ENCODE measurements at places on chromosomes 11 and 22.

- DNase-seq = no peak
Measured at GRCh38 chr22:50396751-50397370, 53.7 kb downstream of the PPP6R2 start.

- DNase-seq = no peak
Measured at GRCh38 chr11:13868710-13869397, 93.7 kb upstream of the SPON1 start.

GRCh38 chr22:39231197-39231950, 13.4 kb downstream of the PDGFB start:
- DNase-seq = no peak

DNA sequence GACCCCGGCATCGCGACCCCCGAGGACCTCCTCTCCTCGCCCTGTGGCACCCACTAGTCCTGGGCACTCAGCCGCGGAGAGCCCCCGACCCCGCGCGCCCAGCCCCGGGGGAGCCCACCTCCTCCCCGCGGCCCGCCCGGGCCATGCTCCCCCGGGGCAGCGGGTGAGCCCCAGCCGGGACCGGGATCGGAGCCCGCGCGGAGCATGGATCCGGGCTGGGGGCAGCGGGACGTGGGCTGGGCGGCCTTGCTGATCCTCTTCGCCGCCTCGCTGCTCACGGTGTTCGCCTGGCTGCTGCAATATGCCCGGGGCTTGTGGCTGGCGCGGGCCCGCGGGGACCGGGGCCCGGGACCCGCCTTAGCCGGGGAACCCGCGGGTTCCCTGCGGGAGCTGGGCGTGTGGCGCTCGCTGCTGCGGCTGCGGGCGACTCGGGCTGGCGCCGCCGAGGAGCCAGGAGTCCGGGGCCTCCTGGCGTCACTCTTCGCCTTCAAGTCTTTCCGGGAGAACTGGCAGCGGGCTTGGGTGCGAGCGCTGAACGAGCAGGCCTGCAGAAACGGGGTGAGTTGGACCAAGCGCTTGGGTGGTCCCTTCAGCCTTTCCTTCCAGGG, 498 bp downstream of the C2CD2L start:
- DNase-seq = no peak

DNA sequence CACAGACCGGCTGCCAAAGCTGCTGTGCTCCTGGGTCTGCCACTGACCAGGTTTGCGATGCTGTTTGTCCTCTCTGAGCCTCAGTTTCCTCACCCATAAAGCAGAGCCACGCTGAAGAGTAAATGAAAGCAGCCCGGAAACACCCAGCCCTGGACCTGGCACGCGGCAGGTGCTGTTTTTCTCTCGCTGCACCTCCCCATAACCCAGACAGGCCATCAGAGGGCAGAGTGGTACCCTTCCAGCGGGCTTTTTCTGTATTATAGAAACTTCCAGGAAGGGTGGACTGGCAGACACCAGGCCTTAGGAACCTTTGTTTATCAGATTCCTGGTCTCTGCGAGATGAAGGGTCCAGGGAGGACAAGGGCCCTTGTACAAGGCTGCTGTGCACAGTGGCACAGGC, 17.9 kb upstream of the FGF19 start:
- no peak for DNase-seq

DNA sequence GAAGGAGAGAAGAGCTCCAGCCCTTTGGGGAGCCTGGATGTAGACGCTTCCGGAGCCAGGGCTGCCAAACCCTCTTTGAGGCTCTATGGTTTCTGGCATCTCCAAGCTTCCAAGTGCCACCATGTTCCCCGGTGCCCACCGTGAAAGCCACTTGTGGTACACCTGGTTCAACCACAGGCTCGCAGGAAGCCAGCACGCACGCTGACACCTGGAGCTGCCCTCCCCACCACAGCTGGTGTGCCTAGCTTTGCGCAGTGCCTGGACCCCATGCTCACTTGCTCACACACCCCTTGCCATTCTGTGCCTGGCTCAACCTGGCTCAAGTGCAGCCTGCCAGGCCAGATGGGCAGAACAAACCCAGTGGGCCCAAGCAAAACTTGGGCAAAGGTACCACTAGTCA, 831.4 kb downstream of the DLG2 start:
- DNase-seq = no peak

DNA sequence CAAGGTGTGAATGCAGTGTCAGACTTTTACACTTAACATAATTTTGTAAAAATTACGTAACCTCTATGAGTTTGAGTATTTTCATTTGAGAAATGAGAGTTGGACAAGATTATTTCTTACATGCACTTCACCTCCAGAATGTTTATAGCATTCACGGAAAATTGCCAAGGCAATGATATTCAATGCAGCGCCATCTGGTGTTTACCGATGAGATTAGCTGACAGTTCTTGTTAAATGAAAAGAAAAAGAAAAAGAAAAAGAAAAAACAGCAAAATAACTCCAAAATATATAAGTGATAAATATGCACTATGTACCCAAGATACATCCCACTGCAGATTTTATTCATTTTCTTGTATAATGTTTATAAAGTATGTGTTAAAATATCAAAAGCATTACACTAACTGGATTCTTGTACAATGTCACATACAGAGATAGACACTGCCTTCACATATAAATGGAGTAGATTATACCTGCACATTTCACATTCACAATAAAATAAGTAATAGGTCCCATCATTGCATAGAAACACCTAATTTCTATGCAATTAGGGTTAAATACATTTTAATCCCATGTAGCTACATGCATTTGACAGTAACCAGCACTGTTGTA, 976.3 kb upstream of the FAT3 start:
- no peak for DNase-seq

GRCh38 chr11:126061707-126062678, 673 bp downstream of the CDON start:
- DNase-seq = peak; percentile 3

DNA sequence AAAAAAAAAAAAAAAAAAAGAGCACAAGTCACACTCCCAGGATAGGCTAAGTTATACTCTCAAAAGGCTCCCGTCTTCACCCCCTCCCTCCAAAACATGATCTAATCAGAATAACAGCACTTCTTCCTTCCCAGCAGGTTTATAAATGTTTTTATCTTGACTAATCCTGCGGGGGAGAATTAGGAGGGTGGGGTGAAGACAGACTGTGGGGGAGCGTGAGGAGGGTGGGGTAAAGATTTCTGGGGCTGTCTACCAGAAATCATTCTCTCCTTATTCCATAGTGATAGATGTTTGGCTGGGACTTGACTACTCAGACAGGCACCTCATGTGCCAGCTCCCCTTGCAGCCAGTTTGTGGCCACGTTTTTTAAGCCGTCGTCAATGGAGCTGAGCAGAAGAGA, 17.0 kb downstream of the KCNE3 start:
- DNase-seq = no peak

DNA sequence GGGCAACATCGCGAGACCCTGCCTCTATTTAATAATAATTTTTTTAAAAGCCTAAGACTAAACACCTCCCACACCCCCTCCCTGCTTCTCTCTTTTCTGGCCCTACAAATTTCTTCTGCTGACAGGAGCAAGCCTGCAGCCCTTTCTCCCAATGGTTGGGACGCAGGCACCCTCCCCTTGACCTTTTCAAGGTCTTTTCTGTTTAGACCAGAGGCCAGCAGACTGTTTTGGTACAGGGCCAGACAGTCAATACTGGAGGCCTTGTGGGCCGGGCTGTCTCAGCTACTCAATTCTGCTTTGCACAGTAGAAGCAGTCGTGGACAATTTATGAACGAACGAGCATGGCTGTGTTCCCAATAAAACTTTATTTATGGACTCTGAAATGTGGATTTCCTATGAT, 92.3 kb downstream of the SCN3B start:
- no peak for DNase-seq

DNA sequence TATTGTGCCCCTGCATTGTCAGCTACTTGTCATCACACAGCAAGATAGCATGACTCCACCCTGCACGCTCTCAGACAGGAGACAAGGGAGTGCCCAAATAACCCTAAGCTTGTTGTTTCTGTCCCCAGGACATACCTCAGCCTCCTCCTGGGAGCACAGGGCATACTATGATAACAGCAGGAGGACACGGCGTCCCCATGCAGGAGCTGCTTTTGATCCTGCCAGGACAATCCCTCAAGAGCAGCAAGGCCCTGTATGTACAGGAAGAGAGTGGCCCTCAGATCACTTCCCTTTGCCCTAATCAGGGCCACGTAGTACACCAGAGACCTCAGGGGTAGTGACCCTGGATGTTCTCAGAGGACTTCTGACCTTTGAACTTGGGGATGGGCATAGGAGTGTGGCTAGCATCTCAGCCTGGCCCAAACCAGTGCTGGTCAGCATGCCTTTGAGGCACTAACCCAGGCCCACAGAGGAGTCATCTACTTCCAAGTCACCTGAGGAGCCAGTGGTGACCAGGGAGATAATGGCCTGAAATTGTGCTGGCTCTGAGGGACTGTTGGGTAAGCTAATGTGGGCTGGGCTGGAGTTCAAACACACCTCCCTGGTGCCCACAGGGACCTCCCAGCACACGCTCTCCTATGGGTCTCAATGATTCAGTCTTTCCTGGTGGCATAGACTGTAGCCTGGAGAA, 9.2 kb downstream of the APOA4 start:
- no peak for DNase-seq

- DNase-seq = no peak
Measured at GRCh38 chr22:24068717-24069297, 57.7 kb downstream of the CABIN1 start.

DNA sequence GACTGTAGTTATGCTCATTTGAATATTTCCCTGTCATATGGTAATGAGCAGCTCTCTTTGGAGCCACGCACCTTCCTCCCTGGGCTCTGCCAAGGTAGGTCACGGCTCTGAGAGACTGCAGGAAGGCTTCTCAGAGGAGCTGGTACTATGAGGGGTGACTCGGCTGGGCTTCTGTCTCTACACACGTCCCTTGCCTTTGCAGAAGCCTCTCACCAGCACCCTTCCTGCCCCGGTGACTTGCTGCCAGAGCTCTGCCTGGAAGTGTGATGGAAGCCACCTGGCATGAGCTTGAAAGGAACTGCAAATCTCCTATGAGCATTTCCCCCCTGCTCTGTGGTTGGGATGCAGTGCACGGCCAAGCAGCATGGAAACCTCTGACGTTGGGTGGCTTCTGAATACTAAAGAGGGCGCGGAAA, 74.2 kb downstream of the KIRREL3 start:
- no peak for DNase-seq

DNA sequence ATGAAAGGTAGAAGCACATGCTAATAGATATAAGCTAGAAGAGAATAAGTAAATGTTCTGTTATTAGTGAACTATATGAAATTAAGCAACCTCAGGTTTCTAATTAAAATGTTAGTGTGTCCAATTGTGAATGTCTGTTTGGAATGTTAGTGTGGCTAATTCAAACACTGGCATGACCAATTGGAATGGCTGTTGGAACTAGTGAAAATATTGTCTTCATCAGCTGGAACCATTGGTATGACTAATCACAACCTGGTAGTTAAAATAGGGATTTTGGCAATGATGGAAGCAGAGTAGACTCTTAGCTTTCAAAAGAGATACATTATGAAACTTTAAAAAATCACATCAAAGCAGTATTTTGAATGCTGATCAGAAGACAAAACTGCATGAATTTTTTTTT, 66.8 kb downstream of the CYB5R2 start:
- no peak for DNase-seq

DNA sequence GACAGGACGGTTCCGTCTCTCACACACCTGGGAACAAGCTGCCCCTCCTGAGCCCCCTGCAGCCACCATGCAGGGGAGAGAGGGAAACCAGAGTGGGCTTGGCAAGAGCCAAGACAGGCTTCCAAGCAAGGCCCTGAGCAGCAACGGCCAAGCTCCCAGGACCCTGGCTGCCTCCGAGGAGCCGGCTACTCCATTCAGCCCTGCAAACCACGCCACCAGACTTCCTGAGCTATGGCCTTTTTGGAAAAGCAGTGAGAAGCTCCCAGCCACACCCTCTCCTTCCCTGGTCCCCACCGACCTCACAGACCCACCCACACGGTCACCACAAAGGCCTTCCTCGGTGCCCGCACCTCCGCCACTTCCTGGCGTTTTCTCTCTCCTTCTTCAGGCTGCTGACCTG, 479.0 kb downstream of the BRD1 start:
- DNase-seq = no peak

GRCh38 chr11:47248304-47248663, 330 bp downstream of the ACP2 start:
- no peak for DNase-seq

GRCh38 chr11:2896047-2896446, 10.5 kb upstream of the CDKN1C start:
- no peak for DNase-seq

DNA sequence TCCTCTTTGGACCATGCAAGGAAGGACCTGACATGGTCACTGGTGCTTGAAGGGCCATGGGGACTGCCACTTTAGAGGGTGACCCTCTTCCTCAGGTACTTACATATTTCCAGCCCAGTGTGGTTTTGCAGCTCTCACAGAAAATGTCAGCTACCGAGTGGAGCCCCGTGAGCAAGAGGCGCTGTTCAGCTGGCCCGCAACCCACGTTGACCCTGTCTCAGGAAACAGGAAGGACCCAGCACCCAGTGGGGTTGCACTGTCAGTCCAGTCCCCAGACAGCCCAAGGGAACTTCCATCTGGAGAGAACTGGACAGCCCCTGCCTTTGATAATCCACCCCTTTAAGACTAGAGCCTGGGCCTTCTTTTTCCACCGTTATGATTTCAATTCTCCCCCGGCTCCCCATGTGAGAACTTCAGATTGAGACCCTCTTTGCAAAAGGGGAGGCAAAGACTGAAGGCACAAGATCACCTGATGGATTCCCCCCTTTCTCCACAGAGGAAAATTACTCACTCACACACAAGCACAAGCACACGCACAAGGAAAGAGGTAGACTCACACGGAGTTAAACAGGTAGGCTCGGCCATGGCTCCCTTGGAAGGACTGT, 3.4 kb downstream of the YPEL4 start:
- DNase-seq = no peak

GRCh38 chr22:50190941-50191741, 5.4 kb downstream of the TRABD start:
- DNase-seq = peak; percentile 39

GRCh38 chr11:59582006-59582405, 33.6 kb downstream of the OSBP start:
- DNase-seq = no peak

GRCh38 chr11:79966592-79966991, 525.8 kb upstream of the TENM4 start:
- DNase-seq = no peak

DNA sequence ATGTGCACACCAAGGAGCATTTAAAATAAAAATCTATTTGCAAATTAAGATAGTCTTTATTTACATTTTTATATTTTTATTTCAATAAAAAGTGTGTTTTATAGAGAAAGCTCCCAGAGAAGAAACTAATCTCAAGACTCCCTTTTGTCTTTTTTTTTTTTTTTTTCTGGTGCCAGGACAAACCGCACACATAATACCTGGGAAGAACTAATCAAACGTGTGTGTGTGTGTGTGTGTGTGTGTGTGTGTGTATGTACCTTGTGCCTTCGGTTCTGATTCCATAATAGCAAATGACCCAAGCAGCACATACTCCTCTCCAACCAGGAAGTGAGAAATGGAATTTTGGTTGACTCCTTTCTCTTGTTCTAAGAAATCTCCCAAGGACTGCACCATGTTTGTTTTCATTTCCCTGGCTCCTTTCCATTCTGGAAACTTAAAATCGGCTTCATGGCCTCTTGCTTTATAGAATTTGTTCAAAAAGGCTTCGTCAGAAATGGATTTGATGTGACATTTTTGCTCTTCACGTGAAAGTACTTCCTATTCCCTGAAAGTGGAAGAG, 65.3 kb downstream of the ST3GAL4 start:
- DNase-seq = no peak
